ENCODE measurements at places on chromosomes 13 and 19.
A peak's percentile ranks its signal among the peaks of the same experiment; 100 is the strongest.

DNA sequence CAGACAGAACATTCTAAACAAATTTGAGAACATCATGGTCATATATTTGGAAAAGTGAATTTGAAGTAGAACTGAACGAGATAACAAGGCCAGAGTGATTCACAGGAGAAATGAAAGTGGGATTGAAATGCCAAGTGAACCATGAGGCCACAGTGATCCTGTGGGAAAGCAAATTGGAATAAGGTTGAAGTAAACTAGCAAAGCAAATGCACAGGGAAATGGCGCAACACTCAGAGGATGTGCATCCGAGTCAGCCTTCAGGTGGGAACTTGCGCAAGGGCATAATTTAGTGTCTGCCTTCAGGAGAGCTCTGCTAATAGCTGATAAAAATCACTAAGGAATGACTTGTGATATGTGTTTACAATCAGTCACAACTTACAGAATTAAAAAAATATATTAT lies 696.6 kb downstream of the LIG4 start:
- DNase-seq = no peak

- no peak for DNase-seq
Measured at GRCh38 chr13:109875746-109876145, 89.4 kb upstream of the IRS2 start.

DNA sequence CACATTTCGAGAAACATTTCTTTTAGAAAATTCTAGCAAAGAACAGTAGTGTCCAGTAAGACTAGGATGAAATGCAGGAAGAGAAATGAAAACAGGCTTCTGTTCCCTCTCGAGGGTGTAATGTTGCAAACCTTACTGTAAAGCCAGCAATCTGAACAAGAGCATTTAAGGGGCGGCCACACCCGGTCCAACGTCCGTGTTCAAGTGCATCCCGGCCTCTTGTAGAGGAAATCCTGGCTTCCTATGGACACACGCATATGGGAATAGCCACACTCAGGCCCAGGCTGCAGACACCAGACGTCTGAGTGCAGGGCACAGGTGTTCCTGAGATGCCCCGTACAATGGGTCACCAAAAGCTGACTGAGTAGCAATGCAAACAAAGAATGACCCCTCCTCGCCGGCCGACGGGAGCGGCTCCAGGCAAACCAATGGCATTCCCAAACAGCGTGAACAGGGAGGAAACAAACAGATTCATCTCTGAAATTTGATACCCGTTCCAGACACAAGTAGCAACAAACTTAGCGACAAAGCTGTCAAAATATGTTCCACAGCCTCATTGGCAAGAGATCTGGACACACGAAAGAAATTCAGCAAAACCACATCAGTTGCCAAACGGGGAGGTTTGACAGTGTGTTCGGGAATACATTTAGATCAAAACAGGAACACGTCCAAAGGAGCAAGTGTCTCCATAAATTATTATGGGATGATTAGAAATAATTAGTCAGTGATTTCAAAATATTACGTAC lies 278.6 kb upstream of the TSHZ3 start:
- no peak for DNase-seq

- DNase-seq = no peak
Measured at GRCh38 chr13:42487221-42487620, 86.7 kb upstream of the TNFSF11 start.

DNA sequence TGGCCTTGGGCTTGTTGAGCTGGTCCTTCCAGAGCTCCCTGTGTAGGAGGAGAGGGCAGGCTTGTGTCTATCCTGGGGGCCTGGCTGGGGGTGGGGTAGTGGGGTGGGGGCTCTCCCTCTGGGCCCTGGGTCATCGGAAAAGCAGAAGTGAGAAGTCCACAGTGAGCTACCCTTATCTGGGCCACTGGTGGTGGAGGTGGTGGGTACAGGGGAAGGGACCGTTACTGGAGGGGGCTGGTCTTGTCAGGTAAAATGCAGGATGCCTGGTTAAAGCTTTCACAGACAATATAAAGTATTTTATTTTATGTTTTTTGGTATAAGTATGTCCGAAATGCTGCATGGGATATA lies 342 bp upstream of the SIGLEC10 start:
- DNase-seq = no peak

DNA sequence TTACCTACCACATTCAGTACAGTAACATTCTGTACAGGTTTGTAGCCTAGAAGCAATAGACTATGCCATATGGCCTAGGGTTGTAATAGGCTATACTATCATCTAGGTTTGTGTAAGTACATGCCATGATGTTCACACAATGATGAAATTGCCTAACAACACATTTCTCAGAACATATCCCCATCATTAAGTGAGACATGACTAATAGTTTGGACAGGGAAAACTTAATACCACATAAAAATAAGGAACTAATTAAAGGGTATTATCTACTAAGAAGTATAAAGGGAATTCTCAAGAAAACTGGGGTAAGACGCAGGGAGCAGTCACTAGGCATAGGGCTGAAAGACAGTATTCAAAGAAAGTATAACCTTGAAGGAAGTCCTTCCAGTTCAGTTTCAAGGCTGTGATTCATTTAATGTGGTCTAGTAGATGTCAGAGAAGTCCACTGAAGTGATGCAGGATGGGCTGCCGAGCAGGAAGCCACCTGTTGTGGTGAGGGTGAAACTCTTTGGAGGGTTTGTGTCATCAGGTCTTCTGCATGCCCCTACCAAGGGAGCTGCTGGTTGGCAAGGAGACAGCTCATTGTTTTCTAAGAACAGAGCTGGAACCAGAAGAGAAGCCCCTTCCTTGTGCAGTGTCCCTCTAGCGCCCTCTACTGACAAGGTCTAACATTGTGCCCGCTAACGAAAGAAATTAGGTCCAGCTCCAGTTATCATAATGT lies 122.9 kb downstream of the OLFM4 start:
- DNase-seq = peak; percentile 7

DNA sequence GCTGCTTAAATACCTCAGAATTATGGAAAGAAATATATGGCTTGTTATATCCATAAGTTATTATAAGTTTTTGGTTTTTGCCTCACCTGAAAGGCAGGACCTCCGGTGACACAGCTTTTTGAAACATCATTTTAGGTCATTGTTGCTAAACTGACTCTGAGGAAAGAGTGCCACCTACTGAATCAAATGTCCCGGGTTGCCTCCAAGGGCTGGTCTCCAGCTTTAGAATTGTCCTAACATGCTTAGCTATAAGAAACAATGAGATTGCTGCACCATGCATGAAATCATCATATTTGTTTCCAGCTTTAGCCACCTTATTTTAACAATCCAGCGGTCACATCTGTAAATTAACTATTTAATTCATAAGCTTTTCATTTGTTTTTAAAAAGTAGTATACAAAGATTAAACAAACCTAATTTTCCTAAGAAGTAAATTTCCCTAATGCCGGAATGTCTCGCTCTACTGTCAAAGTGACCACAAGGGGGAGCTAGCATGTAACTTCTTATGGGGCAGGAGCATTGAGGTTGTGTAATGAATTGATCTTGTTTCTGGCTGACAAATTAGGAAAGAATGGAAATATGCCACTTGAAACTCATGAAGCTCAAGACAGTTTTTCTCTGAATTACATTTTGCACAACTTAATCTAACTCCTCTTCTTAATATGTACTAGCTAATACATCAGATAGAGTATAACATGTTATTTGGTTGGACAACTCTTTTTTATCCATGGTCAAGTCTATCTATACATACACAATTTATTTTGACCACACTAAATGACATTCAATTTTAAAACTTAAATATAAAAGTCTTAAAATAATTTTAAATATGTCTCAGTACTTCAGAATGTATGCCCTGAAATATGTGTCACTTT lies 6.7 kb upstream of the PCDH17 start:
- no peak for DNase-seq

DNA sequence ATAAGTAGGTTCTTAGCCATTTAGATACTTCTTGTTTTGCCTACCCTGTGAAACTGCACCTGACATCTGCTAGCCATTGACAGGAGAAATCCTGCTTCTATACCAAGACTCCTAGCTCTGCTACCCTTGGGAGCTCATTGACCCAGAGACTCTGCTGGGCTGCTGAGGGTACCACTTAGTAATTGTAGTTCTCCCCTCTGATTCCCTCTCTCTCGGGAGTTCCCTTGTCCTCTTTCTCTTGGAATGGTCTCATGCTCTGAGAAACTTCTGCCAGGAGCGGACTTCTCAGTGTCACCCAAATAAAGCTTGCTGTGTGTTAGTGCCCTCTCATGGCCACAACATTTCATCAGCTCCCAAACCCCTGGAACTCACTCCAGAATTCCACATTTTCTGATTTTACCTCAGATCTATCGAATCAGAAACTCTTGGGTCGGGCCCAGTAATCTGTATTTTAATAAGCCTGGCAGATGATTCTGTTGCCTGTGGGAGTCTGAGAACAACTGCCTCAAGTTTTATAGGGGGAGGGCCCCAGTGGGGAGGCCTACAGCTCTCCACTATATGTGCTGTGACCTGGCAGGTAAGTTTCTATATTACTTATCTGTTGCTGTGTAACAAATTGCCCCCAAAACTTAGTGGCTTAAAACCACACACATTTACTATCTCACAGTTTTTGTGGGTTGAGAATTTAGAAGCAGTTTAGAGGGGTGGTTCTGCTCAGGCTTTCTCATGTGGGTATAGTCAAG lies 221.1 kb downstream of the TDRD3 start:
- no peak for DNase-seq

DNA sequence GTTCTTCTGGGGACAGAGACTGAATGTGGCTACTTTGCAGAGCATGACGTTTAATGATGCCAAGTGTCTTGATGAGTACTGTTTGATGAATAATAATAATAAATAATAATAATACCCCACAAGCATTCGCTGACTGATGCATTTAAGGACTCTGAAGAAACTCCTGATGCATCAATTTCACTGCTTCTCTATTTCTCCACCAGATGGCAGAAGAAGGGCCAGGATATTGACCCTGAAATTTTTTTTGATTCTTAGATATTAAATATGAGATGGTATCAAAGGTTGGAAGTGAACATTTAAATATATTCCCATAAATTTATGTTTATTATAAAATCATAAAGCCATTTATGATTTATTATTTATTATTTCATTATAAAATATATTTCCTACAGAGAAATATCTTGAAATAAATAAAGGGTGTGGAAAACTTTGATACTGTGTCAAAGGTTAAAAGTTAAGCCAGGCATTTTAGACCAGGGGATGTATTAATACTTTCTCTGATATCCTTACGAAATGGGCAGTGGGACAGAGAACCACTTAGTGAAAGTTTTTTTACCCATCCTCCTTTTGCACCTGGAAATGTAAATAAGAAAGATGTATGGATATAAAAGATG lies 170.9 kb downstream of the LACC1 start:
- no peak for DNase-seq

- DNase-seq = no peak
Measured at GRCh38 chr19:3890591-3890990, 10.1 kb downstream of the ATCAY start.

GRCh38 chr19:41872384-41872774 lies 4.7 kb upstream of the CD79A start:
- DNase-seq = no peak

GRCh38 chr19:44653977-44654774 lies 10.5 kb downstream of the PVR start:
- peak; percentile 32 for DNase-seq

- no peak for DNase-seq
Measured at GRCh38 chr13:85970727-85971126, 171.5 kb upstream of the SLITRK6 start.

DNA sequence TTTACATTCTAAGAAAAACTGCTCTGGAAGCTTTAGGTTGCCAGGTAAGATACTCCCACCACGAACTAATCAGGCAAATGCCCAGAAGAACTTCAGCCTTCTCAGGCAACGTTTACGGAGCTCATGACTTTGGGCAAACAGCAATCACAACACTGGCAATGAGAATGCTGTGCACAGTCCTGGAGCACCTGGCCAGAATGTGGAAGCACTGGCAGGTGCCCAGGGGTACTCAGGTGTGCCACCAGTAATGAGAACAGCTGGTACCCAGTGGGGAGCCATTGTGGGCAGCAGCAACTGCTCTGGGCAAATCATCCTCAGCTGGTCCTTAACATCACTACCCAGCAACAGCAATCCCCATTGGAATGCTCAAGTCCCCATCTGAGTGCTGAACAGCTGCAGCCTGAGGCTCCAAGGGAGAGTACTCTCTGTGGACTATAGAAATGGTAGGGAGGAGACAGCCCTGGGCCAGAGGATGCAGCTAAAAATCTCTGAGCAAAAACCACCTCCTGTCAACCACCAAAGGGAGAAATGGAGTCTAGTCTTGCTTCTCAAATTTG lies 210.0 kb downstream of the FOXO1 start:
- no peak for DNase-seq

GRCh38 chr19:7913652-7914051 lies 978 bp upstream of the TGFBR3L start:
- no peak for DNase-seq

DNA sequence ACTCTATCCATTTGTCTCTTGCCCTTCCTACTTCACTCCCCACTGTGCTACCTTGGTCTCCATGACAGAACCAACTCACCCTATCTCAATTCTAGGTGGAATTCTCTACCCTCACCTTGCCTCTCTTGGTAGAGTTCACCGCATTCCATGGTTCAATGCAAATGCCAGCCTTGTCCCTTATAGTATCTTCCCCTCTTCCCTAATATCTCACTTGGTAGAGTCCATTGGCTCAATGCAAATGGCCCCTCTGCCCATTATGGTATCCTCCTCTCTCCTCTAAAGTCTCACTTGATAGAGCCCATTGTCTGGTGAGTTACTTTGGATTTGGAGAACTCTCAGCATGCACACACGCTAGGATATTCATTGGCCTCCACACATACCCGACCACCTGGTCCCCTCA lies 7.9 kb downstream of the HAS1 start:
- DNase-seq = no peak

DNA sequence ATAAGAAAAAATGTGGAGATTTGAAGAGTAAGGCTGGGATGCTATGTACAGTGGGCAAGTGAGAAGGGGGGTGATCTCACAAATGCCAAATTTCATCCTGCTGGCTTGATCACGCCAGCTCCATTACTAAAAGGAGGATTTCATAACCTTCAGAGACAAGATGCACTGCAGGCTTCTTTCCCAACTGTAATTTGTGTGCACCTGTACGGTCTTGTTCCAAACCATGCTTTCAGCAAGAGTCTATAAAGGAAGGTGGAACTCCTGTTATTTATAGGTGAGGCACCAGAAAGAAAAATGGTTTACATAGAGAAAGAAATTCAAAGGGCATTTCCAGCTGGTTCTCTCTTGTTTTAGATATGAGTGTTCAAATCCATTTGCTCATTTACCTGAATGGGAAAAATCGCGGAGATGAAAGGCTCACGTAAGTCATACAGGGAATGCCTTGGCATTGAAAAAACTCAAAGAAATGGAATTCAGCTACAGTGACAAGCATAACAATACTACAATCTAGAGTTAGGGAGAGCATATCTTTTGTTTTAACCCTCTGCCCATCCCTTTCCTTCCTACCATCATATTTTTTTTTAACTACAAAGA lies 13.3 kb downstream of the EFNB2 start:
- no peak for DNase-seq

- DNase-seq = no peak
Measured at GRCh38 chr13:45863709-45864590, 12.4 kb upstream of the SIAH3 start.

- DNase-seq = no peak
Measured at GRCh38 chr19:33802801-33803200, 6.1 kb downstream of the KCTD15 start.
